EL (cell line): ENCODE measurements at places on chromosomes 16 and 17.

GRCh38 chr17:59427425-59427921 is 96.0 kb downstream of the YPEL2 start:
- peak; percentile 82 for DNase-seq

DNA sequence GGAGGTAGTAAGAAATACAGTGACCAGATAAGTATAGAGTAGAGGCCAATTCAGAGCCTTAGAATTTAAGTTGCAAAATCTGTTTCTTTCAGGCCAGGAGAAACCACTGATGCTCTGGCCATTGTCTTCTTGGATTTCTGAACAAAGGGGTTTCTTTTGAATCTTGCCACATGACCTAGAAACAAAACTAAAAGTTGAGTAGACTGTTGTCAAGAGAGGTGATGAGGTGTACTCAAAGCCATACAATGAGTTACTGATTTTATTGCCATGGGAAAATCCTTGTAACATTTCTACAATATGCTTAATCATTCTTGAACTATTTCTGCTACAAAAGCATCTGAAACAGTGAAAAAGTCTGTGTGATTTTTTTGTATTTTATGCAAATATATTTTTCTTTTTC is 881.3 kb downstream of the CDH11 start:
- DNase-seq = peak; percentile 8

GRCh38 chr17:28357061-28357900 is at the start of gene POLDIP2:
Gene POLDIP2 (minus strand): TSS chr17:28357527. CDS start chr17:28357448, 79 bp downstream.
- peak; percentile 94 for DNase-seq

- DNase-seq = peak; percentile 63
Observed at GRCh38 chr17:17682293-17682736, 1.1 kb downstream of the RAI1 start.
